Effector CD8-positive, alpha-beta T cell (primary cell): ENCODE measurements at places on chromosomes 7 and 10.

- no peak for DNase-seq
Measured at GRCh38 chr10:58477902-58478301, 34.8 kb upstream of the BICC1 start.

GRCh38 chr7:91239171-91239604, 25.0 kb upstream of the FZD1 start:
- DNase-seq, result no peak

GRCh38 chr7:132830941-132831340, 250.9 kb downstream of the CHCHD3 start:
- DNase-seq, result no peak

DNA sequence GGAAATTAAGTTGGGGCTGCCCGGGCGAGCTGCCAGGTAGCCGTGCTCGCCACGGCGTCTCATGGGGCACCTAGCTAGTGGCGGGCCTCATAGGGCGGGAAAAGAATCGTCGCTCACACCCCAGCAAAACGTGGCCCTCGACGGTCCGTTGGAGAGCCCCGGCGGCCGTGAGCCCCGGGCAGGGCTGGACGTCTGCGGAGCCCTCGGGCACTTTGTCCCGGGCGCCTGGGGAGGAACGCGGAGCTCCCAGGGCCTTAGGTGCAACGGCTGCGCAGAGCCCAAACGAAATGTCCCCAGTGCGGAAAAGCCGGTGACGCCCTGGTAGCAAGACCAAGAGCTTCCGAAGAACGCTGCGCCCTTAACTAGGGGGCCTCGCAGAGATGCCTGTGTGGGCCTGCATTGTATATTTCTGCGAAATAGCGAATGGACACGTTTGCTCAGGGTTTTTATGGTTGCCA, 866 bp upstream of the SFMBT2 start:
- no peak for DNase-seq

DNA sequence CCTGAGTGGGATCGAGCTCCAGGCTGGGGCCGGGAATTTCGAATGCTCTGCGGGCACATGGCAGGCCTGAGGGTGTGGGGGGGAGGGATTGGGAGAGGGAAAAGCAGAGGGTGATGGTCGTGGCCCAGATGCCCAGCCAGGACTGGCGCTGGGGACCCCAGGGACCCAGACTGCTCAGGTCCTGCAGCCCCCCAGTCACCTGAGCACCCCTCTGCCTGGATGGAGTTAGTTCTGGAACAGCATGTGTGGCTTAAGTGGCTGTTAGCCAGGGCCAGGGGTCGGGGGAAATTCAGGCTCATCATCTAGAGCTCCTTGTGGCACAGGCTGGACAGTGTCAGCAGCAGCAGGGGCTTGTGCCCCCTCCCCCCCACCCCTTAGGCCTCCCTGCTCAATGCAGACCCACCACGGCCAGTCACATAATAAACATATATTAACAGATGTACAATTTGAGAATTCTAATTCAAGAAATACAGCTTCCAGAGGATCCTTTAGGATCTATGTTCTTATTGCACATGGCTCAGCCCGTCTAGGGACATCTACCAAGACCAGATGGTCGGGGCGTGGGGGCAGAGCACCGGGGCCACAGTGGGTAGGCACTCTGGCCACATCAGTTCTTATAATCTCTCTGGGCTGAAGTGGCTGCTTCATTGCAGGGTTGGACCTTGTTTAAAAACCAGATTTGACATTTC, 22.2 kb downstream of the DNAJB12 start:
- no peak for DNase-seq

DNA sequence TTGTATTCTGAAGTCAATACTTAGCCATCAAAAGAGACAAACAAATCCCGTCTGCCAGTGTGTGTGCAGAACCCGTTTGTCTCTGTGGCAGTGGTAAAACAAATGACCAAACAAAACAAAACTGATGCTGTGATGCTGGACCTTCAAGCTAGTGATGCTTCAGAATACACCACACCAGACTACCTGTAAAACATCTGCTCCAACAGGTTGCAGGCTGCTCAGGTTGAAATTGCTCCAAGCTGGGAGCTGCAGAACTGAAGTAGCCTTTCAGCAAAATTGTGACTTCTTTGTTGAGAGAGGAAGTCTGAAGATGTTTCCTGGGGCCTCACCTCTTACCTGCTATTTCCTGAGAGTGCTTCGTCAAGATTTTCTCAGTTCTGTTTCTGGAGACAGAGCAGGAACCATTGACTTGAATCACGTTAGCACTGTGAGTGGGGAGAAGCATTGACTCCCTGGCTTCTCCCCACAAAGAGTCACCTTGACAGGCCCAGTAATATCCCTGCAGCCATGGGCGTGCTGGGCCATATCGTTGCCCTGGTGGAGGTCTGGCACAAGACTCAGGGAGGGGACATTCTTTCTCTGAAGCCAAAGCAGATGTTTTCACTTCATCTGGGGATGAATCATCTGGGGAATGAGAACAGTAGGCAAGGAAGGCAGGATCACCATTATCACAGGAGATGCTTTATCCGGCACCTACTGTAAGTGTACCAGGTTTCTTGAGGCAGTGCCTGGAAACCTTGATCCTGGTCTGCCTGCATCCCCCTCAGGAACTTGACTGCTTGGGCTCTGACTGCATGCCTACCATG, 80.2 kb downstream of the RBM20 start:
- no peak for DNase-seq

DNA sequence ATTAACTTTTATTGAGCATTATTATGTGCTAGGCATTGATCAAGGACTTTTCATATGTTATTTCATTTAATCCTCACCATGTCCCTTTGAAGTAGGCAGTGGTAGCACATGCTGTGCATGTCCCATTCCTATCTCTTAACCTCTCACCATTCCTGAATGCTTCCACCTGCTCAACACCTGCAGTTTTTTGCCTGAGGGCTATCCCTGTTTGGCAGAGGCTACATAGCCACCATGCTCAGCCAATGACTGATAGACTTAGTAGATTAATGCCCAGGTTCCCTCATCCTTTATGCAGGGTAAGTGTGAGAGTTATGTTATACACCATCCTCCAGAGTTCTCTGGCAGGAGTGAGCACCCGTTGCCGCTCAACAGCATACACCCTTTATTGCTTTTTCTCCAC, 387.8 kb downstream of the BBS9 start:
- DNase-seq, result no peak

GRCh38 chr7:12747687-12748306, 60.4 kb downstream of the ARL4A start:
- DNase-seq, result no peak

- no peak for DNase-seq
Measured at GRCh38 chr10:35400595-35401268, 64.4 kb downstream of the CCNY start.
